Osteoblast (primary cell): ENCODE measurements at places on chromosomes 2 and 18. TPM values are rescaled to one million over a fixed set of nuclear protein-coding genes. Genes with fewer than 3 reads are reported as not detected.

GRCh38 chr2:165539985-165540384 is 70.5 kb downstream of the CSRNP3 start:
- no peak overlapping the region for H3K4me3 ChIP-seq
- H3K27ac ChIP-seq: no peak overlapping the region
- DNase-seq: no peak
- H3K36me3 ChIP-seq: no peaks in the 10 kb centered on the region
- H3K27me3 ChIP-seq: no peaks in the 10 kb centered on the region
- H3K4me1 ChIP-seq: no peaks in the 10 kb centered on the region

DNA sequence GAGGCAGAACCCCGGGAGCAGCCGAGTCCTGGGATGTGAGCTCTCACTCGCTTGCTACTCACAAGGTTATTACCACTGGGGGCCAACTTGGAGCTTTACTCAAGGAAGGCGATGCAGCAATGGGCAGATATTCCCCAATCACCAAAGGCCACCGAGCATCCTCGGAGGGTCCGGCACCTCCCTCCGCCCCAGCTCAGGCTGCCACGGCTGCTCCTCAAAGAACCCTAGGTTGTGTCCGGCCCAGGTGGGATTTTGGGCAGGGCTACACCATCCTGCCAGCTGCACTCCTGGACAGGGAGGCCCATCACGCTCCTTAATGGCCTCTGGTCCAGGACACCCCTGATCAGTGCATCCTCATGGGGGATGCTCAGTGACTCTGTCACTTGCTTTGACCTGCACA is 24.8 kb downstream of the FBLN7 start:
- no peak for DNase-seq
- H3K27ac ChIP-seq: no peak overlapping the region
- H3K36me3 ChIP-seq: no peaks in the 10 kb centered on the region
- H3K27me3 ChIP-seq: no peaks in the 10 kb centered on the region

The FEV gene
- total RNA-seq: not detected in 2 replicates

The SCN9A gene
- total RNA-seq: 1.8 and 2.1 TPM in 2 replicates

DNA sequence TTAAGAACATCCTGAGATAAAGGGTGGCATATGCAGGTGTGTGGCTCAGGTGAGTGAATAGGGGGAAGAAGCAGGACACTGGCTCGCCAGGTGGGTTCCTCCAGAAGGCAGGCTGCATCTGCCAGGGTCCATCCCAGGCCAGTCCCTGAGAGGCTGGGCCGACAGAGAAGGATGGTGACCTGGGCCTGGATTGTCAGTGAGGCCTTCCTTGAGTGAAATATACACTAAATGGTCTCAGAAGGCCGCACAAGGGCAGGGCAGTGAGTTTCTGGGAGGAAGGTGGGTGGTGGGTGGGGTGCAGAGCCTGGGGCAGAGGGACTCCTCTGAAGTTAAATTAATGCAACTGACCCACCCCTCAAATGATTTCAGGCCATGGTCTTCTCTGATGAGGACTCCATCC is 182.1 kb downstream of the ANKRD30B start:
- no peak overlapping the region for H3K27ac ChIP-seq
- no peaks in the 10 kb centered on the region for H3K36me3 ChIP-seq
- no peak for DNase-seq
- H3K4me1 ChIP-seq: peaks cover 4% of the 10 kb centered on the region
- no peaks in the 10 kb centered on the region for H3K27me3 ChIP-seq

DNA sequence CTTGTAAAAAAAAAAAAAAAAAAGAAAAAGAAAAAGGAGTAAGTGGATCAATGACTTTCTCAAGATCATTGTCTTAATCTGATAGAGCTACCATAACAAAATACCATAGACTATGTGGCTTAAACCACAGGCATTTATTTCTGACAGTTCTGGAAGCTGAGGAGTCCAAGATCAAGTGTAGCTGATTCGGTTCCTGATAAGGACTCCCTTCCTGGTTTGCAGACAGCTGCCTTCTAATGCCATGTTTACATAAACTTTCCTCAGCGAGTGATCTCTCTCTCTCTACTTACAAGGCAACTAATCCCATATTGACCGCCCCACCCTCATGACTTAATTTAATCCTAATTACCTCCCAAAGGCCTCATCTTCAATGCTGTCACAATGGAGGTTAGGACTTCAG is 36.5 kb upstream of the SIX2 start:
- no peak overlapping the region for H3K27ac ChIP-seq
- peaks cover 13% of the 10 kb centered on the region for H3K27me3 ChIP-seq
- DNase-seq: no peak
- no peaks in the 10 kb centered on the region for H3K36me3 ChIP-seq

DNA sequence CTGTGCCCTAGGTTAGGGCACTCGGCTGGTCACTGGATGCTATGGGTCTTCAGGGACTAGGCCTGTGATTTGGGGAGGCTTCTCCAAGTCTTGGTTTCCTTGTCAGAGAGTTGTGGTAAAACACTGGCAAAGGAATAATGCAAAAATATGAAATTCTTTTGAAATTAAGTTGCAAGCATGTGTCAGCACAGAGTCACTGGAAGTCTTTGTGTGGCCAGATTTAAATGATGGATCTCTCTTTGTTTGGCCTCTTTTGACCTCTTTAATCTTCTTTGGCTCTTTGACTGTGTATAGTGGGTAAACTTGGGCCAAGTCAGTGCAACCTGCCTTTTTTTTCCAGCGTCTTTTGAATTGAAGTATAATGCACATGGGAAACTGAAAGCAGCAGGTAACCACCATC is 12.1 kb downstream of the HK2 start:
- no peaks in the 10 kb centered on the region for H3K27me3 ChIP-seq
- H3K36me3 ChIP-seq: no peaks in the 10 kb centered on the region
- H3K4me1 ChIP-seq: peaks cover 69% of the 10 kb centered on the region
- H3K27ac ChIP-seq: peak overlapping the region; percentile 99

The NDUFV2 gene
- 95.9 and 102 TPM in 2 replicates for total RNA-seq

The CD302 gene
- total RNA-seq: 14.5 and 18.9 TPM in 2 replicates

- H3K4me3 ChIP-seq: no peak overlapping the region
- H3K36me3 ChIP-seq: peaks cover 39% of the 10 kb centered on the region
- H3K27ac ChIP-seq: no peak overlapping the region
- no peaks in the 10 kb centered on the region for H3K27me3 ChIP-seq
- DNase-seq: peak; percentile 48
Measured at GRCh38 chr2:3460156-3460555, 59.2 kb downstream of the ADI1 start.

The CRACDL gene
- not detected in 2 replicates for total RNA-seq

The CFC1 gene
- total RNA-seq: not detected in 2 replicates

The ERICH2 gene
- total RNA-seq: 0.59 TPM in 1 of 2 replicates, not detected in the other

DNA sequence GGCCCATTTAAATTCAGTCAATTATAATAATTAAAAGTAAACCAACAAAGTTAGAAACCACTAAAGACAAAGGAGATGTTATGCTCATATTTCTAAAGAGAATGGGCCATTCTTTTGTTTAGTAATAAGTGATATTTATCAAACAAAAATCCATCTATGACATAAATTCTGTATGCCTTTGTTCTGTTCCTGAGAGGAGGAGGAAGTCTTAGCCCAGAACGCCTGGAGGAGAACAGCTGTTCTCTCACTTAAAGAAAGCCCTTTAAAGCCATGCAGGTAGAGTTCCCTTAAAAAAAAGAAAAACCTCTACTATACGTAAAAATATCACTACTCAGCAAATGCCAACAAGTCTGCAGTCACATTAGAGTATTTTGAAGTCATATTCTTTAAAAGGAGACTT is 15.5 kb downstream of the LAMA1 start:
- H3K27ac ChIP-seq: no peak overlapping the region
- H3K27me3 ChIP-seq: no peaks in the 10 kb centered on the region
- no peak overlapping the region for H3K4me3 ChIP-seq
- no peaks in the 10 kb centered on the region for H3K36me3 ChIP-seq
- no peaks in the 10 kb centered on the region for H3K4me1 ChIP-seq

The REG1A gene
- total RNA-seq: not detected in 2 replicates

The TLX2 gene
- under 0.01 and 0.36 TPM in 2 replicates for total RNA-seq

DNA sequence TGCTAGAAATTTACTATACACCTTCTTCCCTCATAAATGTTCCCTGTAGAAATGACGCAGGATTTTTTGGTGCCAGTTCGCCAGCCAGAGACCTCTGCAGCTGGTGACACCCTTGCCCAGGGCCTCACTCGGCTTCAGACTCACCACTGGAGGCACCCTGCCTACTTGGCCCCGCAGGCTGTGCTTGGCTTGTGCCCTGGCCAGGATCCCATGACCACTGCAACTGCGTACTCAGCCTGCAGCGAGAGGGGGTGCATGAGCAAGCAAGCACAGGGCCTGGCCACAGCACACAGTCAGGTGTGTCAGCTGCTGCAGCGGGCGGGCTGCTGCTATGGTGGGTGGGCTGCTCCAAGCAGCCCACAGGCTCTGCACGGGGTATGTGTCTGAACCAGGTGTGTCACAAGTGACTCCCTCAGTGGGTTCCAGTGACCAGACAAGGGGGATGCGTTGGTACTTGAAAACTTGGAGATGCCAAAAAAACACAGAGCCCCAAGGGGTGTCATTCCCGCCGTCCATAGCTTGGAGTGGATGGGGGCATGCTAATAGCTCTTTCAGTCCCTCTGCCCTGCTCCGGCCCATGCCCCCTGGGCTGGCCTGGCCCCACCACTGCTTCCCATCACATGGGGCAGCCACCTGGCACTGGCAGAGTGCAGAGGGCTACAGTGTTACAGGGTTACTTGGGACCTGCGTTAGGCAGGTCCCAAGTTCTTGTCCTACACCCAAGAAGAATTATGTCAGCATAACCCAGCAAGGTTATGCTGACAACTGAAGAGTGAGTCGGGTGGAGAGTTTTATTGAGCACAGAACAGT is 46.6 kb upstream of the TANC1 start:
- H3K36me3 ChIP-seq: no peaks in the 10 kb centered on the region
- no peak overlapping the region for H3K27ac ChIP-seq
- peak; percentile 3 for DNase-seq
- no peak overlapping the region for H3K4me3 ChIP-seq

The KRTCAP3 gene
- under 0.01 and 0.72 TPM in 2 replicates for total RNA-seq

DNA sequence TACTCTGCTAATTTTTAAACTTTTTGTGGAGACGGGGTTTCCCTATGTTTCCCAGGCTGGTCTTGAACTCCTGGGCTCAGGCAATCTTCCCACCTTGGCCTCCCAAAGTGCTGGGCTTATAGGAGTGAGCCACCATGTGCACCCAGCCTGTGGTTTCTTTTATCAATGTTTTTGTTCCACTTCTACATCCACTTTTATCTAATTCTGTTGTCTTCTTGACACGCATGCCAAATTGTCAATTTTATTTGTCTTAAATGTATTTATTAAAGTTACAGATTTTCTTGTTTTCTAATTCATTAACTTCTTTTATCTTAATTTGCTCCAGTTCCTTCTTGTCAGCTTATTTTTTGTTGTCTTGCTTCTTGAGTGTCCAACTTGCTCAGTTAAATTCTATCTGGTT is 43.8 kb upstream of the ASPRV1 start:
- no peak overlapping the region for H3K4me3 ChIP-seq
- DNase-seq: no peak
- no peaks in the 10 kb centered on the region for H3K4me1 ChIP-seq
- no peaks in the 10 kb centered on the region for H3K36me3 ChIP-seq
- H3K27me3 ChIP-seq: no peaks in the 10 kb centered on the region
- H3K27ac ChIP-seq: no peak overlapping the region
